Stimulated activated CD4-positive, alpha-beta T cell treated with anti-CD3 and anti-CD28 coated beads, Interleukin-12 subunit alpha, Interleukin-12 subunit beta, amount 100 ng/mL, for 4 hours (primary cell): ENCODE measurements at places on chromosomes 7 and 10.
A peak's percentile ranks its signal among the peaks of the same experiment; 100 is the strongest.

DNA sequence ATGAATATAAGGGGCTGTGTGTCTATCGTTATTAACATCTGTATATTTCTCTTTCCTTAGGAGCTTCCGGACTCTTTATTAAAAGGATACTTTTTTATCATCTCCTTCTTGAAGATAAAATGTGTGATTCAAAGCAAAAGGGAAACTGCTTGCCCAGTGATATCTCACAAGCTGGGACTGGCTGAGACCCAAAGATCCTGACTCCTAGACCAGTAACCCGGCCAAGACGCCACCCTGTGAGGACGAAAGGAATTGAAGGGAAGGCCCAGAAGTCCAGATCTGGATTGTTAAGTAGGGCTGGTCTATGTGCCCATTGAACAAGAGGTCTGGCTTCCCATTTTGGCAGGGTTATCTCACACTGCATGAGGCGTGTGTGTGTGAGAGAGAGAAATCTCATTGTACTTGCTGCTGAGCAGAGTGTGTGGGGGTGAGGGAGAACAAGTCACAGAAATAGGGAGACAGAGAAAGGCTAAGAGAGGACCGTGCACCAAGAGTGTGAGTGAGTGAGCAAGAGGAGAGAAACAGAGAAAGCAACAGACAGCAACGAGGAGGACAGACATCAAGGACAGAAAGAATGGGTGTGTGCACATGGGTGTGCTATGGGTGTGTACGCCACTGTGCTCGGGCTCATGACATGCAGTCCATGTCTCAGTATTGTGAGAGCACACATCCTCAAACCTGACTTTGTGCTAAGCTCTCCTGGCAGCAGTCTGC lies 75.4 kb downstream of the PLXNA4 start:
- DNase-seq = no peak

GRCh38 chr10:103273041-103273441 lies 3.9 kb upstream of the INA start:
- DNase-seq = no peak

- DNase-seq = no peak
Measured at GRCh38 chr7:144997512-144997911, 161.7 kb upstream of the TPK1 start.

DNA sequence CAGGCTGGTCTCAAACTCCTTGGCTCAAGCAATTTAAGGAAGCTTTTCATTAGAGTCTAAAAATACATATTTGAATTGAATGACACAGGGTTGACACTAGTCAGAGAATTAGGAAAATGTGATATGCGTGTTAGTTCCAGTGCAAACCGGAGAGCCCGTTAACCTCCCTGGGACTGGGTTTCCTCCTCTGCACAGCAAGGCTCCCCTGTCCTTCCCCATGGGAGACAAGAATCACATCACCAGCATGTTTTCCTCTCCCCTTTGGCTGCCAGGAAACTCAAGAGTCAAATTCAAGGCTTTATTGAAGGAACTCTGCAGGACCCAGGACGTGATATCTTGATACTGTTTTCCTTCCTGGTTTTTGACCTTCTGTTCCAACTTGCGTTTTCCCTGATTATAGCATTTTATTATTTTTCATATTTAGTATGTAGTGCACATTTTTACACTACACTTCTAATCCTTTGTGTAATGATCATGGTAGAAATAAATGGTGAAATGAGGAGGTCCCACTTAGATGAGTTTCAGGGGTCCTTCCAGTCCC lies 24.9 kb downstream of the GSTO2 start:
- no peak for DNase-seq

DNA sequence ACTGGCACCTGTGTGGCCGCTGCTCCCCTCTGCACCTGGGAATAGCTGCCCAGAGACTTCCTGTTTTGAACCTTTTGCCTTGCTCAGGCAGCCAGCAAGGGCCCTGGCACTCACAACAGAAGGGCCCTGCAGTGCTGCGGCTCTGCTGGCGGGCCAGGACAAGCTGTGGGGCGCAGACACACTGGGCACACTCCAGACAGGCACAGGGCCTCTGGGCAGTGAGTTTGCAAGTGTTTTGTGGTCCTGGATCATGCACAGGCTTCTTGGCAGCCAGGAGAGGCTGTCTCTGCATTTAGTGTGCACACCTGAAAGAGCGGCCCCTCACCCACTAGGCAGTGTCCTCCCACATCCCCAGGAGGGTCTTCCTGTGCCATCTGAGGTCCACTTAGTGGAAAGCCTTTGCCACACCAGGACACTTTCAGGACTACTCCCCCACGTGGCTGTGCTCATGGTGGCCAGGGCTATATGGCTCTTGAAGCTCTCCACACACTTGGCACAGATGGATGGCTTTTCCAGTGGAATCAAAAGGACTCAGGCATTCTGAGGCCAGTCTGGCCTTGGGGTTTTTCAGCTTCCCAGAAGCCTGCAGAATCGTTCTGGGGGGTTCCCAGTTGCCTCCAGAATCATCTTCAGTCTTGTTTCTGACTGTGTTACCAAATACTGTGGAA lies 5.0 kb upstream of the ATP6V0E2 start:
- no peak for DNase-seq

DNA sequence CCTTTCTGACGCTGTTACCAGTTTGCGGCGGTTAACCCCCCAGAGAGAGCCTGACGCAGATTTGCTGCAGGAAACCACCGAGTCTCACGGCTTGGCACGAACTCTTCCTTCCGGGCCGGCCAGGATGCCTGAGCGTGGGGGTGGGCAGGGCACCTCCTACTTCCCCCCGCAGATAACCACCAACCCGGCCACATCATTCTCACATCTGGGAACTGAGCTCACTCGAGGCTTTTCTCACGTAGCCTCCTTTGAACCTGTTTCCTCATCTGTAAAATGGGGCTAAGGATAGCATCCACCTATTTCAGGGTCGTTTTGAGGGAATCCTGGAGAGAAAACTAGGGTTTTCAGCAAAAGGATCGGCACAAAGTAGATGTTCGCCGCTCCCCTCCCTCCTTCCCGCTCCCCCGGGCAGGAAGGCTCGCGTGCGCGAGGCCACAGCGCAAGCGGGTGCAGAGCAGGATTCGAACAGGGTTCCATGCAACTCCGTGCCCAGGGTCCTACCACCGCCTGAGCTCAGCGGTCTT lies 23.6 kb downstream of the DDIT4 start:
- peak; percentile 90 for DNase-seq

DNA sequence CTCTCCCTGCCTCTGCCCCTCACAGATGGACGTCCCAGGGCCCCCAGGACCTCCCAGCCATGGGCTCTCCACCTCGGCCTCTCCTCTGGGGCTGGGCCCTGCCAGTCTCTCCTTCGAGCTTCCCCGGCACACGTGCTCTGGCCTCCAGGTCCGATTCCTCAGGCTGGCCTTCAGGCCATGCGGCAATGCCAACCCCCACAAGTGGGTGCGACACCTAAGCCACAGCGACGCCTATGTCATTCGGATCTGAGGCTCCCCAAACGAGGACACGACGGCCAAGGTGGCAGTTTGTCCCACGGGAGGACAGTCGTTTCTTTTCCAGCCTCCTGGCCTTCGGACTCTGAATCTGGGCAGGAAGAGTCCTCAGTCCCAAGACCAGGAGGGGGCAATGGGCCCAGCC lies 5.2 kb downstream of the AP4M1 start:
- DNase-seq = no peak

GRCh38 chr7:25926451-25926850 lies 225.5 kb upstream of the NFE2L3 start:
- no peak for DNase-seq

- no peak for DNase-seq
Measured at GRCh38 chr7:50448823-50449222, 1.3 kb downstream of the FIGNL1 start.

- no peak for DNase-seq
Measured at GRCh38 chr10:114957673-114958072, 19.7 kb downstream of the TRUB1 start.

DNA sequence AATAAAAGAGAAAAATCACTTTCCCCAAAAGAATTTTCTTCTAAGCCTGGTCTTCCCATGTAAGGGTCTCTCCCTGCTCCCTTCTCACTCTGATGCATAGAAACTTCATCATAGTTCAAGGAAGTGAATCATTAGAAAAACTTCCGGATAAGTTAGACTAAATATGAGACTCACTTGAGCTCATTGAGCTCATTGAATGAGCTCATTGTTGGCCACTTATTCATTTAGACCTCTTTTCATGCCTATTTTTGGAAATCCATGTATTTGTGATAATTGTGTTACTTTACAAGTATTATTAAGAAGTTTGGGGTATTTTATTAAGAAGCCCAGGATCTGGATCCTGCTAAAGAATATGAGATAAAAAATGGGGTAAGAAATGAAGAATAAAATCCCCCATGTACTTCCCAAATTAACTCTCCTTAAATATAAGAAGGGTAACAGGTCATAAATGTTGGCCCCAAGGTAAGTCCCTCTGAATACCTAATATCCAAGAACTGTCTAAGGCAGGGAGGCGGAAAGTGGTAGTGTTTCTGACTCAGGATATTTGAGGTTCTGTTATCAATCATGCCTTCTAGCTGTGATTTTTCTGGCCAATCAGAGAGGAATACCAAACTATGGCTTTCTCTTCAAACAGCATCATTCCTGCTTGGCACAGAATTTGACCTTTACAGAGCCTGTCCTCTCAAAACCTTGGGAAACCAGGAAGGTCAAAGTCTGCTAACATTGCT lies 236.5 kb upstream of the PTN start:
- DNase-seq = no peak

DNA sequence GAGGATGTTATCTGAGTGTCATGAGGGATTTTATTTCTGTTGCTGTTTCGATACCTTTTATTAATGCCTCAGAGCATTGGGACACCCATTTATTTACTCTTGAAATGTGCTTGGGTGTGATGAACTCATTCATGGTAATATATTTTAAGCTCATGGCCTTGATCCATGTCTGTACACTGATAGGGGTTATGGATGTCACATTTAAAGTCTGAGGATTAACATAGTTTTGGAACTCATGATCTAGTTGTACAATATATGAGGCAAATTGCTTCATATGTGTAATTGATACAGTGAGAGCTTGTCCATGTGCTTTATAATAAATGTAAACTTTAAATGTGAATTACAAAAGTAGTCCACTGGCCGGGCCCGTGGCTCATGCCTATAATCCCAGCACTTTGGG lies 23.0 kb upstream of the ZRANB1 start:
- DNase-seq = no peak
